ENCODE measurements at places on chromosomes 1 and 21. TPM values are rescaled to one million over a fixed set of nuclear protein-coding genes. Genes with fewer than 3 reads are reported as not detected.

Gene SMG7
- 41.0 TPM for total RNA-seq

DNA sequence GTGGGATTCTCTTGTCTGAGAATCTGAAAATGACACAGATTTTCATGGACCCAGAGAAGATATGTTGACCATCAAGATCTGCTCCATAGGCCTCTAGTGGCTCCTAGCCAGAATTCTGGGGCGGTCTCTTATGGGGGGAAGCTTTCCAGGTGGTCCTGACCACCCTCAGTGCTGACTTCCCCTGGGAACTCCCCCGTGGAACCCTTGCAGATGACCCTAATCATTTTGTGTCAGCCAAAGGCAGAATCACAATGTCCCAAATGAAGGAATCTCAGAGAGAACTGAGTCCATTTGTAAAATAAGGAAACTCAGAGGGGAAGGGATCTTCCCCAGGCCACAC, 3.6 kb downstream of the HEYL start:
- no peak for DNase-seq

- no peak for DNase-seq
Measured at GRCh38 chr1:67166196-67166595, at the start of gene IL23R. Gene IL23R (plus strand): TSS chr1:67166454. CDS start chr1:67168121, 1,667 bp downstream.

DNA sequence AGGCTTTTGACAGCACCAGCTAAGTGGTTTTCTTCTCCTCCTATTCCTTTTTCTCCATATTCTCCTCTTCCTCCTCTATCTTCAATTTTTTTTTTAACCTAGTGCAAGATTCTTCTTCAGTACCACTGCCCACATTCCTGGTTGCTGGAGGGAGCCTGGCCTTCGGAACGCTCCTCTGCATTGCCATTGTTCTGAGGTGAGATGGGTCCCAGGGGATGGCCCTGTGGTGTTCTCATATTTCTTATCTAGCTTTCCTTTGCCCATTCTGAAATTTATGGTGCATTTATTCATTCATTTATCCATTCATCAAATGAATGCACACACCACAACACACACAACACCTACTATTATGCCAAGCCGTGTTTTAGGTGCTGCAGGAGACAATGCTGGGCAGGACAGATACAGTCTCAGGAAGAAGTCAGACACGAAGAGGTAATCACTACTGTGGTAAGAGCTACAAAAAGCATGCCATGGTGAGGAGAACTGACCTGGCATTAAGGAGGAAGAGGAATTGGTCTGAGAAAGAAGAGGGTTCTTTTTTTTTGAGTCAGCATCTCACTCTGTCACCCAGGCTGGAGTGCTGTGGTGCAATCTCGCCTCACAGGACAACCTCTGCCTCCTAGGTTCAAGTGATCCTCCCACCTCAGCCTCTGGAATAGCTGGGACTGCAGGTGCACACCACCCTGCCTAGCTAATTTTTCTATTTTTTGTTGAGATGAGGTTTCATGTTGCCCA, 47.5 kb upstream of the TDRD10 start:
- DNase-seq: no peak

DNA sequence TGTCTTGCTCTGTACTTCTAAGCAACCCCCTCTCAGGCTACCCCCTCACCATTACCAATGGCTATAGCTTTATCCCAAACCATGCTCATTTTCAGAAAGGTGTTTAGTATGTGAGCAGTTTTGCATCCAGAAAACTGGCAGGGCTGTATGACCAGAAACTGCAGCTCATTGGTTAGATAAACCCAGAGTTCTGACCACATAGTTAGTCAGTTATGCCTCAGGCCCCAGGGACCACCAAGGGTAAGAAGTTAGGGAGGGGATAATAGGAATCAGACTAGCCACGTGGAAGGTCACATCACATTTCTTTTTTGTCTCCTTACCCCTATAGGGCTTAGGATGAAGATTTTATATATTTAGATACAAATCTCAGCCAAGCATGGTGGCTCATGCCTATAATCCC, 1.2 kb downstream of the ITGA10 start:
- no peak for DNase-seq

- DNase-seq: no peak
Measured at GRCh38 chr1:169945181-169945580, 51.5 kb upstream of the SCYL3 start.

Gene ADORA3
- total RNA-seq: not detected

- no peak for DNase-seq
Measured at GRCh38 chr1:164586591-164586990, 27.6 kb downstream of the PBX1 start.

Gene EPS15
- total RNA-seq: 67.6 TPM

Gene RBP7
- 9.7 TPM for total RNA-seq

- DNase-seq: no peak
Measured at GRCh38 chr1:19360016-19360415, 47.9 kb downstream of the SLC66A1 start.

Gene RNU1-1
- total RNA-seq: under 0.01 TPM

GRCh38 chr1:200861937-200862647, 10.7 kb upstream of the GPR25 start:
- no peak for DNase-seq

Gene FNDC5
- total RNA-seq: 0.70 TPM
